ENCODE measurements at places on chromosomes 2 and 18. TPM values are rescaled to one million over a fixed set of nuclear protein-coding genes. Genes with fewer than 3 reads are reported as not detected.
A peak's percentile ranks its signal among the peaks of the same experiment; 100 is the strongest.

DNA sequence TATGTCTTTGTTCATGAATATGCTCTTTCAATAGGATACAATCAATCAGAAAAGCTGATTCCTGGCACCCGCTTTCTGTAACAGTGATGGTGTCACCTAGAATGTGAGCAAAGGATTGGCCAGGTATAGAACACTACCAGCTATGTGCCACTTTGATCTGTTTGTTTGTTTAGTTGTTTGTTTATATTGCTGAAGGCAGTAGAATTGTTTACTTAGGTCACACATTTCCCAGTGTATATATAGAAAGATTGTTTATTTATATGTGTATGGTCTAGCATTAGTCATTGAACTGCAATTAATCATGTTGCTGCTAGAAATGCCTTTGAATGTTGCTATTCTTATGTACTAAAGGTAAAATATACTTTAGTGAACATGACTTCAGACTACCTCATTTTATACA lies 1678.6 kb upstream of the CELF4 start:
- DNase-seq = no peak

ACKR3 gene
- total RNA-seq = 1.0 TPM

TMEM169 gene
- 0.16 TPM for total RNA-seq

DNA sequence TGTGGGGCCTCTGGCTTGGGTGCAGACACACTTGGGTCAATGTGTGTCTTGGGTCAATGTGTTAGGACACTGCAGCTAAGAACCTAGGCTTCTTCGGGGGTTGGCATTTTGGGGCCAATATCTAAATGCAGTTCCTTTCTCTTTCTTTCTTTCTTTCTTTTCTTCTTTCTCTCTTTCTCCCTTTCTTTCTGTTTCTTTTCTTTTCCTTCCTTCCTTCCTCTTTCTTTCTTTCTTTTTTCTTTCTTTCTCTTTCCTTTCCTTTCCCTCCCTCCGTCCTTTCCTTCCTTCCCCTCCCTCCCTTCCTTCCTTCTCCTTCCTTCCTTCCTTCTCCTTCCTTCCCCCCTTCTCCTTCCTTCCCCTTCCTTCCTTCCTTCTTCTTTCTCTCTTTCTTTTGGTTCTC lies 57.7 kb upstream of the OSR1 start:
- DNase-seq = no peak

DNA sequence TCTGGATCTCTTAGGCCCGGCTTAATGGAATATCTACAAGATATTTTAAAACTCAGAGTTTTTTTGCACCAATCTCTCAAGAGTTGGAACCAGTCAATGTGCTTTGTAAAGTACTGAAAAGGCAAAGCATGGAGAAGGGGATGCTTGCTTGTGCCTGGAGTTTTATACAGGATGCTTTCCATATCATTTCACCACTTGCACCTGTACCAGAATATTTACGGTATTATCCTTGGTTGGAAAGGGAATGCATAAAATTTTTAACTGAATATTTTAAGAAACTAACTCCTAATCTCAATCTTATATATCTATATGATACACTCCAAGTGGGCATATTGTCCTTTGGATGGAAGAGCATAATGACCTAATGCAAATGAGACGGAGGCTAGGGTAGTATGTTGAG lies 318.7 kb downstream of the CLIP4 start:
- DNase-seq = no peak

- DNase-seq = no peak
These were observed 153.8 kb upstream of the SETBP1 start for GRCh38 chr18:44526705-44527415.

DNA sequence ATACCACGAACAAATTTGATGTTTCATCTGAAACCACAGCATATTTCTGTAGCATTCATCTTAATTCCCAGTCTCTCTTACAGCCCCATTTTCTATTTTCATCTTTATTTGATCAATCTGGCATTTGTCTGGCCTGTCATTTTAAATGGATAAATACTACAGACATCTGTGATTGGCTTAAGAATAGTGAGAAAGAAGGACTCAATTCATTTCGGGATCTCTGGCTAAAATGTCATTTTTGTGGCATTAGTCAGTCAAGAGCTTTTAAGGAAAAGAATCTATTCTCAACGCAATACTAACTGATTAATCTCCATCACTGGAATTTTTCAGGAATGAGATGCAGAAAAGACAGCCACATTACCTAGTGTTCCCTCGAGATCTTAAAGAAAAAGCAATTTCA lies 585.9 kb downstream of the IRS1 start:
- peak; percentile 15 for DNase-seq

DNA sequence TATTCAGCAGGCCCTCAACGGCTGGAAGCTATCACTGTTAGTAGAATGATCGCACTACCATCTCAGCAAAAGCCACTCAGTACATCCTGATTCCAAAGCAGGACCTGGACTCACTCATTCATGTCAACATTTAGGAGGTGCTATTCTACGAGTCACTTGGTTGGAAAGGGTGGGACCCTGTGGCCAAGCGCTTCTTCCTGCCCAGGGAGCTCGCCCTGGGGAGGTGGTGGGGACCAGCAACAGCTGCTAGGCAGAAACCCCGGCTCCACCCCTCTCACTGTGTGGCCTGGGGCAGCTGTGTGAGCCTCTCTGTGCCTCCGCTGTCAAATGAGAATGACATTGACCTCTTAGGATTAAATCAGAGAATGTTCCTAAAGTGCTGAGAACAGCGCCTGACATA lies 231.4 kb downstream of the EIPR1 start:
- DNase-seq = no peak

- DNase-seq = no peak
These were observed 35.8 kb upstream of the ASPRV1 start for GRCh38 chr2:69997015-69997830.

CCDC93 gene
- 8.1 TPM for total RNA-seq

SULT1C2 gene
- total RNA-seq = 0.70 TPM

- no peak for DNase-seq
These were observed 207.4 kb downstream of the NEDD4L start for GRCh38 chr18:58251416-58251815.

DNA sequence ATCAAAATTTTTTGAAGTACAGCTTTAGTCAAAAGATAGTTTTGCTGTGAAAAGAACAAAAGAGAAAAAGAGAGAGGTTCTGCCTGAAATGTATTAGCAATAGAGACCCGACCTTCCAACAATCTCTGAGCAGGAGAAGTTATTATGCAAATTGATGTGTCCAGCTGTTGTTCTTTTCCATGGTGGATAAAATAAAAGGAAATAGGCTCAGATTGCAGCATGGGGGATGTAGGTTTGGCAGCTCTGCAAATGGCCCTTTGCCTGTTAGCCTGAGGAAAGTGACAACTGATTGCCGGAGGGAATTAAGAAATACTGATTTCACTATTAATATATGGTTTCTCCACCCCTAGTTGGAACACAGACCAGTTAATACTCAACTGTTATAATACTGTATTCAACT lies 1283.2 kb upstream of the NXPH2 start:
- DNase-seq = no peak

GRCh38 chr2:43507137-43507536 lies 88.7 kb downstream of the THADA start:
- DNase-seq = no peak

- DNase-seq = no peak
These were observed 168.4 kb downstream of the ZFP36L2 start for GRCh38 chr2:43057742-43058725.

GRCh38 chr18:24922491-24922890 lies 429.5 kb downstream of the ZNF521 start:
- DNase-seq = no peak

FZD7 gene
- 25.2 TPM for total RNA-seq

GRCh38 chr2:175855794-175856453 lies 146.1 kb downstream of the LNPK start:
- peak; percentile 34 for DNase-seq

GRCh38 chr2:133421516-133422324 lies 146.5 kb downstream of the NCKAP5 start:
- no peak for DNase-seq

DNA sequence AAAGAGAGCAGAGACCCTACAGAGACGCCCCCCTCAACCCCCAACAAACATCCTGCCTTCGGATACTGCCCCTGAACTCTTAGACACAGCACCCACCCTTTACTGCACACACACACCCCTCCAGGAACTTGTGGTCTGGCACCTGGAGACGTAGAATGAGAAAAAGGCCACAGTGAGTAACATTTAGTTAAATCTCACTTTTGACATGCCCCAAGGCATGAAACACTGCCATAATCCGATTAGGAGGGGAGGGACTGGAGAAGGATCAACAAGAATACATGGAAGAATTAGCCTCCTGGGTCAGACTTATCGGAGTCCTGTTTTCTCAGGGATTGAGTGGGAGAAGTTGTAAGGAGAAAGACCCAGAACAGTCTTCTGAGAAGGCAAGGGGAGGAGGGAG lies 4.1 kb downstream of the CDK5R2 start:
- peak; percentile 39 for DNase-seq
